Fibroblast of skin of scalp (primary cell): ENCODE measurements at places on chromosomes 6 and 20.

DNA sequence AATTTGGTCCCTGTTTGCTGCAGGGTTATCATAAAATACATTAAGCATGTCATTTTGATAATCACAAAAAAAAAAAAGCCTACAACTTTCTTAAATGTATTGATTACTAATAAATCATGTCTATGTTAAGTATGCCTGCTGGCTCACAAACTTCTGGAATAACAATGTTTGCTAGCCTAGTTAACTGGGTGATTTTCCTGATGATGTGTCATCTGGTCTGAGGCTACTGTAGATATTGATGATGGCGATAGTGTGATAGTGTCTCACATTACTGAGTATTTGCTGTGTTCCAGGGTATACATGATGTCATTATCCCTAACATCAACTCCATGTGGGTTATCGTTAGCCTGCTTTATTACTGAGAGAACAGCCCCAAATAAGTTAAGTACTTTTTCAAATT, 86.2 kb upstream of the VSTM2L start:
- no peak for DNase-seq

DNA sequence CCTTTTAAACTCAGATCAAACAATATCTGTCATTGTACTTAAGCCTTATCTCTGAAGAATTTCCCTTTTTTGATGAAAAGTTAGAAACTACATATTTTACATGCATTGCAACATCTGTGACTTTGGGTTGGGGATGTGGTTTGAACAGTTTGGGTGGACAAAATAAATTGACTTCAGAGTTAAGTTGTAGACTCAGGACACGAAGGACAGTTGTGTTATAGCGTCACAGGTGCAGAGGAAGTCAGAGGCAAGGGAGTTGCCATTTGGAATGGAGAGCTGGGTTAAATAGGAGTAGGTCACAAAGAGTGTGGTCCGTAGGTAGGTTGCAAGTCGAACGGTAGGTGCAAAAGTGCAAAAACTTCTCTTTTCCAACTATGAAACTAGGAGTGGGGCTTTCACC, 46.0 kb downstream of the ZFAND3 start:
- no peak for DNase-seq

DNA sequence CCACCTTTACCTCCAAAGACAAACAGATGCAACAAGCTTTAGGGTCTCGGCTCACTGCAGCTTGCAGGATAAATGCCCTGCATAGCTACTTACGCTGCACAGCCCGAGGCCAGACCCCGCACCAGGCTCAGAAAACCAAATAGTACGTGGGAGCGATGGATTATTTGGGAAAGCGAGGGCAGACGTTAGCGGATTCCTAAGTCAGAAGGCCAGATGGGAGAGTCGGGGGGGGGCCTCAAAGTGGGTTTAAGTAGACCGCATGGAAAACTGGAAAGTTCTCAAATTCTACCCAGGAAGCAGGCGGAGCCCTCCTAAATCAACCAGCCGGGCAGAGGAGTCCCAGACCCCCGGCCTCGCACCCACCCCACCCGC, 382 bp downstream of the SFT2D1 start:
- no peak for DNase-seq

GRCh38 chr6:33904050-33904746, 100.4 kb upstream of the MLN start:
- no peak for DNase-seq

- peak; percentile 40 for DNase-seq
Observed at GRCh38 chr20:23245553-23246181, 104.9 kb upstream of the NXT1 start.

DNA sequence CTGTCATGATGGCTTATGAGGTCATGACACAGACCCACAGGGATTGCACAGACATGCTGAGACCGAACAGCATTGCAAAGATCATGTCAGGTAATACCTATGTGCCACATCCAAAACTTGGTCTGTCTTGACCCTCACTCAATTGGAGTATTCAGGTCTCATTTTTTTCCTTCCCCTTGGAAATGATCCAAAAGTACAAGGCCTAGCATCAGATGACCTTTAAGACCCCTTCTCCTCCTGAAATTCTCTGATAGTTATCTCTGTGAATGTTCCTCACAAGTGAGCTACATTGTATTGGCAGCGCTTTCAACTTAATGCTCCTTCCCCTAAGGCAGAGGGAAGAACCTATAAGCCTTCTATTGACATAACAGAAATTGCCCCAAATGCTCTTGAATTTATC, 507.4 kb upstream of the JARID2 start:
- no peak for DNase-seq

GRCh38 chr20:57426271-57426689, 35.1 kb downstream of the RBM38 start:
- DNase-seq: no peak

GRCh38 chr6:30102414-30102969, 10.4 kb downstream of the TRIM31 start:
- DNase-seq: peak; percentile 64

DNA sequence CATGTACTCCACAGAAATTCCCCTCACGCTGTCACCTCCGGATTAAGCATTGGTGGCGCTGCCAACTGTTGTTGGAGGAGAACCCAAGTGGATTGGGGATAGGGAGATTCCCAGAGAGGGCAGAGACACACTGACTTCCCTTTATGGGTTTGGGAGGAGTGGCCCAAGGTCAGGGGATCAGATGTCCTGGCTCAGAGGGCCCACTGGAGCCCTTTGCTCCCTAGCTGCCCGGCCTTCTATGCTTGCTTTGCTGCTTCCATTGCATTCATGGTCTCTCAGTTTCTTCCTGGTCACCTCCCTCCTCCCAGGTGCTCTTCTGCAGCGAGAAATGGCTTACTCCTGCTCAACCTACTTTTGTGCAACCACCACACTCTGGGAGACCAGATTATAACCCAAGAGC, 14.3 kb downstream of the CUL9 start:
- no peak for DNase-seq
